Cardiac fibroblast (primary cell): ENCODE measurements at places on chromosomes 13 and 19.

GRCh38 chr13:94176561-94176960, 302.9 kb downstream of the DCT start:
- no peak for DNase-seq

DNA sequence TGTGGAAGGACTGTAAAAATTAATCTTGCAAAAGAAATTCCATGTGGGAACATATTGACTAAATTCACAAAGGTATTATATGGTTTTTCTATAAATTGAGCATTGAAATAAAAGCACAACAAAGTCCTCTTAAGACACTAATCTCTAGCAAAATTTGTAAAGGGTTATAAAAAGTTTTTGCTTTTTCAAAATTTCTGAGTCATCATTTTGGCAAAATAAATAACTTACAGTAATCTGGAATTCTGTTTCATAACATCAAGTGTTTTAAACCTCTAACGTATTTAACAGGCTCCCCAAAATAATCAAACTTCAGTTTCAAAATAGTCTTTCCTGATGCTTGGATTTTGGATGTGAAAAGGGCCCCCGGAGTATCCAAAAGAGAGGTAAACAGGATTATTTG, 26.0 kb downstream of the MED4 start:
- no peak for DNase-seq

DNA sequence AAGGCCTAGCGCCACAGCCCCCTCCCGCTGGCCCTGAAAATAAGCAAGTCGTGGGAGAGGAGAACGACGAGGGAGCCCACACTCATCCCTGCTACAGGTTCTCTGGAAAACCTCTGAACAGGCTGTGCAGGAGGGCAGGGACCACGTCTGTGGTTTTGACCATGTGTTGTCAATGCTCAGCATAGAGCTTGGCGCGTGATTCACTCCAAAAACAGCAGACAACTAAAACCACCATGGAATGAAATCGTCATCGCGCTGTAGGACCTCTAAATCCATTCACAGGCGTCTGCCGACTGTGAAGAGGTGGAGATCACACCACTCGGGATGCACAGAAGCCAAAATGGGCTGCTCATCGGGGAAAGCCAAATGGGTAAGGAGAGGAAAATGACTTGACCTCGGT, 121.3 kb downstream of the COL4A1 start:
- peak; percentile 39 for DNase-seq

DNA sequence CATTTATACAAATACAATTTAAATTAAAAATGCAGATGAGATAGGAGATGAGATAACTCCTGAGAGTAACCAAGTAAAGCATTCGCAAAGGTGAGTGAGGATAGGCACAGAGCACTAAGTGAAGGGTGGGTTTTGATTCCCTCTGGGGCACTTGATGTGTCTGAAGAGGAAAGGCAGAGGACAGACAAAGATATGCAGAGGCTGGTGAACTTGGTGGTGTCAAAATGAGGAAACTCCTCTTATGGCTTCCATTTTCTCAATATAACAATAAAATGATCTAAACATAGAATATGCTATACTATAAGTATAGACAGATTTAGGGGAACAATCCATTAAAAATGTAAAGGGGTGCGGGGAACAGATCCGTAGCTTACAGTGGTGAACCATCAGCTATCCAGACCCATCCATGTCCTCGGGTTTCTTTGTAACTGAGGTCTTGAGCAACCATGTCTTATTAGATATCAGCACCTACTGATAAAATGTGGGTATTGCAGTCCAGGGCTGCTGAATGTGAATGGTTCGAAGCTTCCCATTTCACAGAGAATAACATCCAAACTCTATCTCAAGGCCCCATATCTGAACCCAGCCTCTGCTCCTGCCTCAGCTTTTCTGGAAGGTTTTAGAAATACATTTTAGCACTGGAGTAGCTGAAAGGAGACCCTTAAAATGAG, 73.9 kb upstream of the SLC10A2 start:
- no peak for DNase-seq

- no peak for DNase-seq
Observed at GRCh38 chr19:16896146-16897028, 7.6 kb downstream of the F2RL3 start.

DNA sequence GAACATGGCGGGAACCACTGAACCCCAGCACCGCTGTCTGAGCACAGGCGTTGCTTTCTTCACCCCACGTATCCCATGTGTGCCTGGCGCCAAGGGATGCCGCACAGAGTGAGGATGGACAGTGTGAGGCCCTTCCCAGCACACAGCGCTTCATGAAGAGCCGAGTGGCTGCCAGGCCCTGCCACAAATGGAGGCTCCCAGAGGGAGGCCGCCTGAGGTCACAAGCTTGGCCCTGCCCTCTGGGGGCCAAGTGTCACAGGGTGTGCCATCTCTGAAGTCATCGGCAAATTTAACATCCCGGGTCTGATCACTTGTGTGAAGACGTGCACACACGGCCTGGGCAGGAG, 24.4 kb downstream of the MPND start:
- no peak for DNase-seq

DNA sequence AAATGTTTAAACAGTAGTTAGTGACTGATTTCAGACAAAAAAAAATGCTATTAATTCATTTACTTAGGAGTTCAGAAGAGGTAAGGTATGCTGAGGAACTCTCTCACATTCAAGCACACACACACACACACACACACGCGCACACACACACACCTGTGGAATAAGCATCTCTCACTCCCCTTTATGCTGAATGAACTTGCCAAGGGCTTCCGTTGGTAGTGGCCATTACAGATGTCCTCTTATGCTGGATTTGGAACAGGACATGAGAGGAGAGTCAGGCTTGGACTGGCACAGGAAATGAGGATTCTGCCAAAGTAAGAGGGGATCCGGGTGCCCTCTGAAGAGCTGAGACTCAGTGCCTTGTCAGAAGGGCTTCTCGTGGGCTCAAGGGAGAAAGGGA, 463.4 kb upstream of the MIR17HG start:
- DNase-seq: no peak

DNA sequence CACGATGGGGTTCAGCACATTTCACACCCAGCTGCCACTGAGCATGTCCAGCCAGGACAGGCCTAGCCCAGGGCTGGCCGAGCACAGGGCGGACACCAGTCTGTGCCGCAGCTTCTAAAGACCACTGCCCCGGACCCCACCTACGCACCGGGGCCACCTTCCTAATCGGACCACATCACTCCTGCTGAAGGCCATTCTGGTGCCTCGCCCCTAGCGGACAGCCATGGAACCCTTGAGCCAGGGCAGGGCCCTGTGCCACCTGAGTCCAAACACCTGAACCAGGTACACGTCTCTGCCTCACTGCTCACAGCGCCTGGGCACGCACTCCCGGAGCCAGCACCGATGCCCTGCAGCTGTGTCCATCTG, 8.4 kb upstream of the C13orf46 start:
- DNase-seq: no peak

DNA sequence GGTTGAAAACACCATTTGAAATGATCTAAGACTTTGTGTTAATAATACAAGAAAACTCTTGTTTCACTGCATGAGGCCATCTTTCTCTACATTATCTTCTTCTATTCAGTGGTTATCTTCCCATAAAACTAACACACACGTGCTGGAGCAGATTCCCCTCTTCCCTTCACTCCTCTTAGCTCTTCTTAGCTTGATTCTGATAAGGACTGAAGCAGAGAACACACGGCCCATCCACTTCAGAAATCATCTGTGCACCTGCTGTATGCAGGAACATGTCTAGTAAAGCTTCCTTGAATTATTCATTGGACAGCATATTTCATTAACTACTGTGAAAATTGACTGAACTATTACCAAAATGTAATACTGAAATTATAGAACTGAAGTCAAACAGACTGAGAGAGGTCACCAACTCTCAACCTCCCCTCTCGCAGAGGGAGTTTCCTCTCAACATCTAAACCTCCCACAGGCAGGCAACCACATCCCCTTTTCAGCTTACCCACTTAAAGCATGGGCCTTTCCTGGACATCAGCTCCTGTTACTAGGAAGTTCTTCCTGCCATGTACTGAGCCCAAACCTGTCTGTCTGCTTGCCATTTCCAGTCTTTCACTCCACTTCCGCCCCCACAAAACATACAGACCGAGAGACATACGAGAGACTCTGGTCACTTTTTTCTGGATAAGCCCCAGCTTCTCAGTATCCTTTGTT, 113.9 kb downstream of the CRYL1 start:
- DNase-seq: no peak

DNA sequence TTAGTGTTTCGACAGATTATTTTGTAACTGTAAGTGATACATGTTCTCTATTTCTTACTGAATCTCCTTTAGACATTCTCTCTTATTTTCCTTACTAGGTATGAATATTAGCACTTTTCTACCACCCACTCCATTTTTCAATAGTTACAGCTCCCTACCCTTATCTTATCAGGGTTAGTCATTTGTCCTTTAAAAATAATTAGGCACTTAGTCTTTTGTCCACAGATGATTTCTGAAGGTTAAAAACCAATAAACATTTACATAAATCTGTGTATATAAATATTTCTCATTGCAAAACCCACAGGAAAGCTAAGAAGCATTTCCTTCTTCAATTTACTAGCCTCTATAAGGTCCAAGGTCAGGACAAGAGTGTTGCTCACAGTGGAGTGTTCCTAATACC, 624.1 kb upstream of the MIR17HG start:
- no peak for DNase-seq

GRCh38 chr13:34749046-34749445, 193.0 kb upstream of the NBEA start:
- DNase-seq: no peak

DNA sequence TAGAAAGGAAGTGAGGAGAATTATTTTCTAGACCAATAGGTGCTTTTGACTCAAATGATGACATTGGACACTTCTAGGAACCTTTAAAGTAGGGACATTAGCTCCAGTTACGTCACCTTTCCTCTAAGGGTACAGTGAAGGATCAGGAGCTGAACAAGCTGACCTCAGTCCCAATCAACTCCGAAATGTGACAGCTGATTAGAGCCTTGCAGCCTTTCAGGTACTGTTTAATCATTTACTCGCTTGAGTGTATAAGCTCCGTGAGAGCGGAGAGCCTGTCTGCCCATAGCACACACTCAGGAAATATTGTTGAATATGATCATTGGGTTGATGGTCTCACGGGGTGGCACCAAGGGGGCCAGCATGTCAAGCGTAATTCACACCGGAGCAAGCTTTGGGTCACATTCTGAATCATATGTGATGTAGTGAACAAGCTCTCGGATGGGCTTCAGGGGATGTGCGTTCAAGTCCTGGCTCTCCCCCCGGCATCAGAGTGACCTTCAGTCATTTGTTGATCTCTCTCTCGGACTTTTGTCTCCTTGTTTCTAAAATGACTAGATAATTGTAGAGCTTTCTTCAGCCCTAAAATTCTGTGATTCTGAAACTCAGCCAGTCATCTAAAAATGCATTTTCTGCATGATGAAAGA, 141.9 kb downstream of the ZIC5 start:
- no peak for DNase-seq

DNA sequence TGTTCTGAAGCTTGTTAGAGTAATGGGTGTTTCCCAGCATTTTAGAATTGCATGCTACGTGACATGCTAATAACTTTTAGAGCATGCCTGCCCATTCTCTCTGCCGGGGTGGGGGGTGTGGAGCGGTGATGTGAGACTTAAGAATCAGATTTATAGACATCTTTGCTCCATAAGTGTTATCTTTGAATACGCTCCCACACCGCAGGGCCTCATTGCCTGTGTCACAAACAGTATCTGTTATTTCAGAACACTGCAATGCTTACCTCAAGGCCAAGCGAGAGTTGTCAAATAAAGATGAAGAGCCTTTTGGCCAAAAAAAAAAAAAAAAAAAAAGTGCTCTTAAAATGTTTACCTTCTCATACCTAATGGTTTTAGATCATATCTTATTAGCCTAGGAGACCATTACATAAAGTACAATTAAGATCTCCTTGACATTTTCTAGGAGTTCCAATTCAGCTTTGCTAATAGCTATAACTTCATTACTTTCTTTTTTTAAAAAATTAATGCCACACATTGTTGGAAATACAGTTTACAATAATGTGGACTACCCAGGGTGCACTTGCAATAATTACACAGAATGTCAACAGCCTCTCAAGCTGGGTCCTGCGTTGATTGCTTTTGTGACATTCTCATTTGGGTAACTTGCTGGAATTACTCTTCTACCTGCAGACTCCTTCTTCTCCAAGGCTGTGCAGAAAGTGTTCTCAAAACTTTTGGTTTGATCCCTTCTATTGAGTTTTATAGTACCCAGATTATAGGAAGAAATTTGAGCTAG, 525.3 kb downstream of the KLF12 start:
- no peak for DNase-seq

DNA sequence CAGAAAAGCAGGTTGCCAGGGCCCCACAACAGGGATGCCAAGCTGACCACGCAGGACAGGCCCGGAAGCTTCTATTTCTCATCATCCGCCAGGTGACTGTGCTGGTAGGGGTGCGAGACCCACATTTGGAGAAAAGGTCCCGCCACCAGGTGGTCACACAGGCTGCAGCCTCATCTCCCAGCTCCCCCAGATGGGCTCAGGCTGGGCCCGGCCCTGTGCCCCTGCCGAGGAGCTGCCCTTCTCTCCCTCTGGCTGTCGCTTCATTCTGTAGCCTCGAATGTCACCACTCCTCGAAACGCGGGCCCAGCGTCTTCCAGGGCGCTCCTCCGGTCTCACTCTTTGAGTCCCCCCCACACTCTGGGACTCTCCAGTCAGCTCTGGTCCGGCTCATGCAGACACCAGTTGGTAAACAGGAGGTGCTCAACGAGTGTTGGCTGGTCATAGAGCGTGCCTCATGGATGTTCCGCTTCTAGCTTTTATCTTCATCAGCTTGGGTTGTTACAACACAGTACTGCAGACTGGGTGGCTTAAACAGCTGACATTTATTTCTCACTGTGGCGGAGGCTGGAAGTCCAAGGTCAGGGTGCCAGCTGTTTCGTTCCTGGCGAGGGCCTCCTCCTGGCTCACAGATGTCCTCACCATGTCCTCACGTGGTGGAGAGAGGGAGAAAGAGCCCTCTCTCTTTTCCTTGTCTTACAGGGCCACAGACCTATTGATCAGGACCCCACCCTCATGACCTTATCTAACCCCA, 87.1 kb downstream of the TEX29 start:
- no peak for DNase-seq

GRCh38 chr13:108526286-108526685, 103.1 kb upstream of the MYO16 start:
- no peak for DNase-seq

DNA sequence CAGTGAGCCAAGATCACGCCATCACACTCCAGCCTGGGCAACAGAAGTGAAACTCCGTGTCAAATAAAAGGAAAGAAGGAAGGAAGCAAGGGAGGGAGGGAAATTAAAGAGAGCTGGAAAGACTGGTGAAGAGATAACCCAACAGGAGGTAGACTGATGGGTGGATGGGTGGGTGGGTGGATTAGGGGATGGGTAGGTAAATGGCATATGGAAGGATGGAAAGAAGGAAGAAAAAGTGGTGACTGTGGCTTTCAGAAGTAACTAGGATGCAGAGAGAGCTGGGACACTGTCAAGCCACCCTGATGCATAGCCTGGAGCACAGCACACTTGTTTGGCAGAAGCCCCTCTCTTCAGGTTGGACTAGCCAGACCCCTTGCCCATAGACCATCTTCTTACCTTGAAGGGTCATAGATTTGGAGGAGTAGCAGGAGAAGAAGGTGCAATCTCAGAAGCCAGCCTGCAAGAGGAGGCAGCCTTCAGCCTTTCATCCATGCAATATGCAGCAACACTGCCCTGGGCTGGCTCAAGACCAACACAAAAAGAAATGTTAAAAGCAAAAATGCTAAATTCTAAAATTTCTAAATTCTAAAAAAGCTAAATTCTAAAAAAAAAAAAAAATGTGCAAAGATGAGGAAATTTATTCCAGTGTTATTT, 5.1 kb downstream of the IQCN start:
- no peak for DNase-seq

GRCh38 chr13:20001366-20002190, 43.1 kb downstream of the ZMYM2 start:
- peak; percentile 19 for DNase-seq
